ENCODE measurements at places on chromosomes 3 and 15. TPM values are rescaled to one million over a fixed set of nuclear protein-coding genes. Genes with fewer than 3 reads are reported as not detected.

FAM227B gene
- 0.71 TPM for total RNA-seq

MEGF11 gene
- not detected for total RNA-seq

MYL3 gene
- total RNA-seq: 2.6 TPM

GRCh38 chr3:161401389-161401788, 30.1 kb upstream of the SPTSSB start:
- no peak for DNase-seq

DNA sequence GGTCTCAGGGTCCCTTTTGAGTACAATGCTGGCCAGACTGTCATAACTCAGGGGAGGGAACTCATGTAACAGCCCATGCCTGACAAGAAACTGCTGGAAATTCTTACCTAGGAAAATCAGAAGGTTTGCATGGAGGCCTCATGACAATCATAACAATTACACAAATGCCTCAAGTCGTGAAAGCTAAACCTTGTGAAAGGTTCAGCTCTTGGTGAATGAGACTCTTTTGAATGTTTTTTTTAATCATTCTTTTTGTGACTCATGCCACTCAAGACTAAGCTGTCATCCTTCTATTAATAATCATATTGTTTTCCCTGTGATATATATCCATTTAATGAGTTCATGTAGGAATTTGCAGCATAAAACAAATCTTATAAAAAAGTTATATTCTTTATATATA, 61.4 kb upstream of the LEKR1 start:
- no peak for DNase-seq

- no peak for DNase-seq
These were observed 286.8 kb upstream of the TRIM42 start for GRCh38 chr3:140391061-140391460.

GRCh38 chr15:71660501-71660900, 149.9 kb upstream of the NR2E3 start:
- DNase-seq: no peak

DNA sequence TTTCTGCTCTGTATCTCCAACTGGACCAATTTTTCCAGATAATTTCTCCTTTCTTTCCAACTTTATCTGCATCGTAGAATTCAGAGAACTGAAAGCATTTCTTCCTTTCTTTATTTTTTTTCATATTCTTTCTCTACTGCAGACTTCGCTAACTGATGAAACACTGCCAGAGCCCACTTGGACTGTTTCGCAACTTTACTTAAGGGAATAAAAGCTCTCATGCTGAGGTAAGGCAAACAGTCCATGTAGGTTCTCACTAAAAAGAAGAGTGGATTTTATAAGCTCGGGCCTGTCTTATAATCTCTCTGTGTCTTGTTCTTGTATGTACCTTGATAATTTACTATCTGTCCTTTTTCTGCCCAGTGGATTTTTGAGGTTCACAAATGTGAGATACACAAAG, 163.5 kb downstream of the CNTN4 start:
- DNase-seq: no peak

DNA sequence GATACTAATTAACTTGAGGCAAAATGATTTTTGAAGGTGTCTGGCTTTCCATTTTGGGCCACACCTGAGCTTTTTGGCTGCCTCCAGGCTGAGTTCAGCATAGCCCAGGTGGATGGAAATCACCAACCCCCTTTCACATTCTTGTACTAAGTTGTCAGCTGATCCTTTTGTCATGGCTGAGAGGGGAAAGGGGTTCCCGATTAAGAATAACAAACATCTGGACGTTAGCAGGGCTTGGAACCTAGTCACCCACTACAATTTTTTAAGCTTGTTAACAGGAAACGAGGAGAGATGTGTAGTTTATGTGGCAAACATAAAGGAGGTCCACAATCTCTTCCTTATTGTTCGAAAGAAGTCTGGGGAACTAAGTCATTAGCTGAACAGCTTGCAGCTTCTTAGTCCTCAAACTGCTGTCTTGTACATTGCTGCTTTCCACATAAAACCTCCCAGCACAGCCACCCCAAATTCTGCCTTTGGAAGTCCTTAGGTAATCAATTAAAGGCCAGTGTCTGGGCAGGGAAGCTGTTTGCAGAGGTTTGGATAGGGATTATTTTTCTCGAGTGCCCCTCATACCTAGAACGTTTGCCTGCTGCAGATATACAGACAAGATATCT, 5.0 kb downstream of the NR2F2 start:
- DNase-seq: no peak

Data from mesenteric fat pad (tissue), 1 donor.